ENCODE measurements at places on chromosomes 7 and 10. TPM values are rescaled to one million over a fixed set of nuclear protein-coding genes. Genes with fewer than 3 reads are reported as not detected.

DNA sequence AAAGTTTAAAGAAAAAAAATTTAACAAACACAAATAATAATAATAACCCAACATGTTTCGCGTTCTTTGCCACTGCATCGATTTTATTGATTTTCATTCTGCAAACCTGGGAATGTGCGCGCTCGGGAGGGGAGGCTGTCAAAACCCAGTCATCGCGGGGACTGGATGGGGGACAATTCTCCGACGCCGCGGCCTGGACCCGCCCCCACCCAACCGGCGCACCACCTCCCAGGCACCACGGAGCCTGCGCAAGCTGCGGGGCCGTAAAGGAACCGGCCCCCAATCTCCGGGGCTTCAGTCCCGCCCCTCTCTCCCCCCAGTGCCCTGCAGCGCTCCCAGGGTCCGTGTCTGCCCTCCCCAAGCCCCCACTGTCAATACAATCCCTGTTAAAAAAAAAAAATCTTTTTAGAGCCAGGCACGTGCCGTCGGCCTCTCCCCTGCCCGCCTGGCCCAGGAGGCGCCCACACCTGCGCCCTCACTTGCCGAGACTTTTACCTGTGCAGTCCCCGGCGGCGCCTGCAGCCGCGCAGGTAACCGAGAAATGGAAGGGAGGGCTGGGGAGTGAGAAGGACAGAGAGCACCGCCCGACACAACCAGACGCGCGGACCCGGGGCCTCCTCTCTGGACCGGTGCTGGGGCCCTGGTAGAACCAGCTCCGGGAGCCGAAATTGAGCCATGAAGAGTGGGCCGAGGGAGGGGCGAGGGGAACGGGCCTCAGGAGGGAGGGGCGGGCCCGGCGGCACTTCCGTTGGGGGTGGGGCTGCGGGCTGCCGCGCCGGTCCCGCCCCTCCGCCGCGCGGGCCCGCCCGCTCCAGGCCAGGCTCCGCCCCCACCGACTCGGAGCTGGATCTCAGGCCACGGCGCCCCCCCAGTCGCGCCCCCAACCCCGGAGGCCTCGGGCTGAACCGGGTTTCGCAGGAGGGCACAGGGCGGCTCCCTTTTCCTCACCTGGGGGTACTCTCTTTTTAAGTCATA is 7.6 kb upstream of the ZNF503 start:
- peak overlapping the region; percentile 62 for H3K4me3 ChIP-seq
- peaks cover 74% of the 10 kb centered on the region for H3K27me3 ChIP-seq
- no peak for DNase-seq
- peaks cover 31% of the 10 kb centered on the region for H3K4me1 ChIP-seq
- no peaks in the 10 kb centered on the region for H3K36me3 ChIP-seq
- no peak overlapping the region for H3K27ac ChIP-seq

- no peak for DNase-seq
- H3K27ac ChIP-seq: no peak overlapping the region
- peak overlapping the region; percentile 30 for H3K4me3 ChIP-seq
- H3K4me1 ChIP-seq: peaks cover 9% of the 10 kb centered on the region
These were observed 223.3 kb upstream of the FERD3L start for GRCh38 chr7:19368491-19368925.

DNA sequence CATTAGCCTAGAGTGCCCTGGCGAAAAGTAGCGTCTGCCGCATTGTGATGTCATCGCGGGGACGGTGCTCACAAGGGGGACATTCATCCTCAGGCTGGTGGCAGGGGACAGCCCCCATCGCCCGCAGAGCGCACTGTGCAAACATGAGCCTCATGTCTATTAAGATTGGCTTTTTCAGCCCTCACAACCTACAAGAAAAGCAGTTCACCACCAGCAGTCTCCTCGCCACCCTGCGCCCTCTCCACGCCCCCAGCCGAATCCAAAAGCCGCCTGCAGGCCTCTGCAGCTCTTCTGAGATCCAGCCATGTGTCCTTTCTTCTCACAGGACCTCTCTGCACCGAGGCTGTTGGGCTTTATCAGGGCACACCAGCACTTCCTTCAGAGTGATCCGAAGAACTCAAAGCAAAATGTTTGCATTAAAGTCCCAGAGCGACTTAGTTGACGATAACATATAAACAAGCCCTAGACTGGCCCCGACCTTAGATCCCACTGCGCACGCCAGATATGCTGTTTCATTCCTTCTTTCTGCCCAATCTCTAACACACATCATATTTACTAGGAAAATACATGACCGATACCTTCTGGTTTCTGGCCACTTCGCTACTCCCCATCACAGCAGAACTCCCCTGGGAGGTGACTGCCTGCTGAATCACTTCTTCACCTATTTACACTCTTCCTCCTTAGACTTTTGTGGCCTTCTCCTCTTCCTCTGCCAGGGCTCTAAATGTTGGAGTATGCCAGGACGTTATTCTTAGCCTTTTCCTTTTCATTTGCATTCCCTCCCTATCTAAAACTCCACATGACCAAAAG is 206.0 kb upstream of the SH2B2 start:
- H3K4me1 ChIP-seq: peaks cover 9% of the 10 kb centered on the region
- H3K36me3 ChIP-seq: peaks cover 24% of the 10 kb centered on the region
- H3K27me3 ChIP-seq: no peaks in the 10 kb centered on the region
- no peak overlapping the region for H3K27ac ChIP-seq
- no peak overlapping the region for H3K4me3 ChIP-seq
- no peak for DNase-seq

DNA sequence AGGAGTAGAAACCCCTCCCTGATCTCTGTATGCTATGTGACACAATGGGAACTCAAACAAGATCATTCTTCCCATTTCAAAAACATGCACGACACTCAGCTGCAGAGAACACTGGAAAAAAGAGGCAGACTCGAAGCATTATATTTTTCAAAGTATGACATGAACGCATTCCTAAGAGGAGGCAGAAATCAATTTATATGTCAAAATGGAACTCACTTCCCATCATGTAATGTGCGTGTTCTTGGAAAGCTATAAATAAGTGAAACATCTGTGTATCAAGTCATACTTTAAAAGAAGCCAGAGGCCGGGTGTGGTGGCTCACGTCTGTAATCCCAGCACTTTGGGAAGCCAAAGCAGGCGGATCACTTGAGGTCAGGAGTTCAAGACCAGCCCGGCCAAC is 142.7 kb downstream of the ICA1 start:
- no peak overlapping the region for H3K27ac ChIP-seq
- no peak for DNase-seq
- no peaks in the 10 kb centered on the region for H3K27me3 ChIP-seq
- H3K4me1 ChIP-seq: no peaks in the 10 kb centered on the region
- H3K36me3 ChIP-seq: no peaks in the 10 kb centered on the region

GRCh38 chr7:150368096-150368883 is at the start of gene REPIN1:
REPIN1 (plus strand) TSS chr7:150368822; CDS start chr7:150369712, 890 bp downstream.
- H3K27me3 ChIP-seq: no peaks in the 10 kb centered on the region
- H3K4me1 ChIP-seq: peaks cover 20% of the 10 kb centered on the region
- peaks cover 9% of the 10 kb centered on the region for H3K36me3 ChIP-seq
- DNase-seq: peak; percentile 94
- H3K4me3 ChIP-seq: peak within 1 kb of the TSS; percentile 95

GRCh38 chr7:101386558-101387231 is 24.0 kb downstream of the COL26A1 start:
- H3K4me1 ChIP-seq: peaks cover 58% of the 10 kb centered on the region
- peak overlapping the region; percentile 86 for H3K27ac ChIP-seq
- H3K36me3 ChIP-seq: peaks cover 4% of the 10 kb centered on the region
- DNase-seq: peak; percentile 89

- no peaks in the 10 kb centered on the region for H3K4me1 ChIP-seq
- no peaks in the 10 kb centered on the region for H3K27me3 ChIP-seq
- no peak overlapping the region for H3K4me3 ChIP-seq
- DNase-seq: no peak
- no peak overlapping the region for H3K27ac ChIP-seq
- H3K36me3 ChIP-seq: no peaks in the 10 kb centered on the region
These were observed 317.4 kb upstream of the SP8 start for GRCh38 chr7:21104124-21104500.

- no peaks in the 10 kb centered on the region for H3K27me3 ChIP-seq
- H3K4me3 ChIP-seq: no peak overlapping the region
- H3K27ac ChIP-seq: no peak overlapping the region
- no peak for DNase-seq
These were observed 192.8 kb downstream of the SH2D4B start for GRCh38 chr10:80730522-80730921.

DNA sequence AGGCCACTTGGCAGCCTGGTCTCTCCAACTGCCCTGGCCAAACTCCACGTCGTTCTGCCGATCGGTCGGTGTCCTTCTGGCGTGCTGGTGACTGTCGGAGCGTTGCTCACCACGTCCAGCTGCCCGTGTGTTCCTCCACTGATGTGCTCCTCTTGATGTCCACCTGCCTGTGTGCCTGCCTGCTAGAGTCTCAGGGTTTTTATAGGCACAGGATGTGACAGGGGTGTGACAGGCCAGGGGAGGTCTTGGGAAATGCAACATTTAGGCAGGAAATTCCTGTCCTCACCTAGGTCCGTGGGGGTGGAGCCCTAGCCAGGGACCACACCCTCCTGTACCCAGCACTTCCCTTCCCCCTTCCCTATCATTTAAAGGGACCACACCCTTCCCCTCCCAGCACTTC is 25.2 kb upstream of the CFAP46 start:
- no peak overlapping the region for H3K4me3 ChIP-seq
- no peaks in the 10 kb centered on the region for H3K36me3 ChIP-seq
- H3K27me3 ChIP-seq: peaks cover 38% of the 10 kb centered on the region

DNA sequence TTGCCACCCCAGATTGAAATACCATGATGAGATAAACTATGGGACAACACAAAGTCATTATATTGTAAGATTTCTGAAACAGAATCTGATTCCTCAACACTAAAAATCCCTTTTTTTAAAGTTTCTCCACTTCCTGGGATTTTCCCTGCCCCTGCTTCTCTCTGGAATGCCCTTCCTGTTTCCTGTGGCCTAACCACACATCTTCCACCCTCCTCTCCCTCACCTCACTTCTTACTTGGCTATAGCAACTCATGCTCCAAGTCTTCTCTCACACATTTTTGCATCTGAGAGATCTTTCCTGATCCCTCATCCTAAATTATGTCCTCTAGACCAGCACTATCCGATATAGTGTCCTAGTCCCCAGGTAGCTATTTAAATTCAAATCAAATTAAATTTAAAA is 4.1 kb upstream of the RELN start:
- H3K27me3 ChIP-seq: peaks cover 33% of the 10 kb centered on the region
- H3K4me1 ChIP-seq: peaks cover 8% of the 10 kb centered on the region
- no peak overlapping the region for H3K4me3 ChIP-seq

GRCh38 chr10:55813451-55814170 is 547.4 kb downstream of the ZWINT start:
- no peak for DNase-seq
- H3K27ac ChIP-seq: no peak overlapping the region
- no peaks in the 10 kb centered on the region for H3K36me3 ChIP-seq
- H3K27me3 ChIP-seq: no peaks in the 10 kb centered on the region
- no peak overlapping the region for H3K4me3 ChIP-seq

GRCh38 chr7:93551063-93551895 is 23.2 kb downstream of the CALCR start:
- no peak overlapping the region for H3K4me3 ChIP-seq
- H3K36me3 ChIP-seq: no peaks in the 10 kb centered on the region
- H3K27me3 ChIP-seq: peaks cover 49% of the 10 kb centered on the region
- DNase-seq: no peak
- no peak overlapping the region for H3K27ac ChIP-seq

GRCh38 chr10:131981429-131982184 is at the start of gene BNIP3:
BNIP3 (minus strand) TSS chr10:131981923; CDS start chr10:131981806, 117 bp downstream.
- H3K4me1 ChIP-seq: peaks cover 25% of the 10 kb centered on the region
- H3K27ac ChIP-seq: peak within 1 kb of the TSS; percentile 64
- no peaks in the 10 kb centered on the region for H3K27me3 ChIP-seq

DNA sequence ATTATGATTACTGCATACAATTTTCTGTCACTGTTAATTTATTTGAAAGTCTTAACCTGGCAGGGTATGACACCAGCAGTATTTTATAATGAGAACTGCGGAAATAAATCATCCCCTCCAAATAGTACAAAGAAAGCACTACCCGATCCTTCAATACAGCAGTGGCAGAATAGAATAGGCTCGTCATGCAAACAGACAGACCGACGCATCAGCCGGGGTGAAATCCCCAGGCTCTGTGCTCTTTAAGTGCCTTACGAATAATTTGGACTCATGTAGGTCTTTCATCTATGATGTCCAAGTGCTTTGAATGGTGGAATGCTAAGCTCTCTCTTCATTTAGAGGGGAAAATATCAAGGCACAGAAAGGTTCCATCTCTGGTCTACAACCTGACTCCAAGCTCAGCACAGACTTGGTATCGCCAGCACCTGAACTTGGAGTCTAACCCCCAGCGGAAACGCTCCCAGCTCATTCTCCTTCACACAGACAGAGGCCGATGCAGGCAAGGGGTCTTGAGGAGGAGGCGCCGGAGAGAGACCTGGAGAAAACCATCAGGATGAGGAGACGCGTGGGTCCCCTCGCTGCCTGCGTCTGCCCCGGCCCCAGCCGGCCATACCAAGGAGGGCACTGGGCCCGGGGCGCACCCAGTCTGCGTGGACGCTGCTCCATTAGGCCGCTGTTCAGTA is 568.1 kb upstream of the MKI67 start:
- no peak overlapping the region for H3K27ac ChIP-seq
- H3K36me3 ChIP-seq: no peaks in the 10 kb centered on the region
- no peaks in the 10 kb centered on the region for H3K4me1 ChIP-seq
- H3K4me3 ChIP-seq: no peak overlapping the region
- no peak for DNase-seq

- H3K4me3 ChIP-seq: no peak overlapping the region
- peaks cover 49% of the 10 kb centered on the region for H3K4me1 ChIP-seq
- H3K27me3 ChIP-seq: no peaks in the 10 kb centered on the region
- DNase-seq: no peak
These were observed 55.2 kb upstream of the FRMD4A start for GRCh38 chr10:14385596-14386593.

DNA sequence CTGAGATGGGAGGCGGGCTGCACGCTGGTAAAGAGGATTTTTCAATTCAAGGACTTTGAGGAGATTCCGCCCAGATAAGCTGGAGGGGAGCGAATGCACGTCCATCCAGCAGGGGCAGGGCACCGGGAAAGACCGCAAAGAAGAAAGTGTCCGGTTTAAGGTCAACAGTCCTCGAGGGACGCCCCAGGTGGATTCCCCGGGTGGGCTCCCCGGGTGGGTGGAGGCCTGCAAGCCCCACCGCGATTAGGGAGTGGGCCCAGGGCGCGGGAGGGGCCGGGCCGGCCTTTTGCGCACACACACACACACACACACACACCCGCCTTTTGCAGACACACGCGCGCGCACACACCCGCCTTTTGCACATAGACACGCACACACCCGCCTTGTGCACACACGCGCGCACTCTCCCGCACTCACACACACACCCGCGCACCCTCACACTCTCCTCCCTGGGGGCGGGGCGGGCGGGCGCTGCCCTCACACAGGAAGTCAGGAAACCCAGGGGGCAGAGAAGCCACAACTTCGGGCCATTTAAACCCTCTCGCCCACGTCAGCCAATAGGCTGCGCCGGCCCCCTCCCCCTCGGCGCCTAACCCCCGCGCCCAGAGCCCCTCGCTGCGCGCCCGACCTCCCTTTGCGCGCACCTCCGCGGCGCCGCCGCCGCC is 615 bp downstream of the ARHGAP12 start:
- DNase-seq: no peak
- H3K4me1 ChIP-seq: peaks cover 28% of the 10 kb centered on the region
- peak overlapping the region; percentile 89 for H3K27ac ChIP-seq
- no peaks in the 10 kb centered on the region for H3K36me3 ChIP-seq

SYNPO2L gene
- not detected for total RNA-seq

ATRNL1 gene
- 20.2 TPM for total RNA-seq

MEIG1 gene
- total RNA-seq: 1.0 TPM

RBM20 gene
- total RNA-seq: 2.3 TPM

CUZD1 gene
- 0.30 TPM for total RNA-seq

PTF1A gene
- not detected for total RNA-seq

GBX1 gene
- not detected for total RNA-seq

All from osteocyte (in vitro differentiated cells).